Neural progenitor cell (in vitro differentiated cells): ENCODE measurements at places on chromosomes 4 and X. TPM values are rescaled to one million over a fixed set of nuclear protein-coding genes. Genes with fewer than 3 reads are reported as not detected.

Gene GYPA
- total RNA-seq, result not detected in 2 replicates

Gene CDKL2
- total RNA-seq, result 1.2 and 2.9 TPM in 2 replicates

DNA sequence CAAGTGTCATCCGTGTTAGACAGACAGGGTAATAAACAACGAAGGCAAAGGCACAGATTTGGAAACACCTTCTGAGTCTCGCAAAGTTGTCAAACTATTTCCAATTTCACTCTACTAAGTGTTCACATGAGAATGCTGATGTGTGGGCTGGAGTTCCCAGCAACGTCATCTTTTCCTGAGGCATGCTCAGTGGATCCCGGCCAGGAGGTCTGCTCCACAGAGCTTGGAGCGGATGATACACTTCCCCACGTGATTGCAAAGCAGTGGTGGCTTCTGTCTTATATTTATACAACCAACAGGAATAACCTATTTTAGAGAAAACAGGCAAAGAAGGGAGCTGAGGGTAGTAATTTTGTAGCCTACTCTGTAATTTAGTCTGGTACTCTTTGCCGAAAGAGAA, 40.1 kb upstream of the PDK3 start:
- H3K4me3 ChIP-seq, result no peak overlapping the region
- no peaks in the 10 kb centered on the region for H3K36me3 ChIP-seq
- H3K27ac ChIP-seq, result no peak overlapping the region
- H3K27me3 ChIP-seq, result no peaks in the 10 kb centered on the region
- H3K4me1 ChIP-seq, result no peaks in the 10 kb centered on the region

Gene PAPSS1
- total RNA-seq, result 106 and 140 TPM in 2 replicates

GRCh38 chr4:140351093-140352075, 22.1 kb upstream of the SCOC start:
- H3K4me3 ChIP-seq, result no peak overlapping the region
- H3K4me1 ChIP-seq, result peaks cover 53% of the 10 kb centered on the region
- peak; percentile 32 for DNase-seq

Gene DMRTC1B
- total RNA-seq, result 0.34 TPM in 1 of 2 replicates, not detected in the other

Gene SYNPO2
- total RNA-seq, result 0.09 TPM in 2 replicates

DNA sequence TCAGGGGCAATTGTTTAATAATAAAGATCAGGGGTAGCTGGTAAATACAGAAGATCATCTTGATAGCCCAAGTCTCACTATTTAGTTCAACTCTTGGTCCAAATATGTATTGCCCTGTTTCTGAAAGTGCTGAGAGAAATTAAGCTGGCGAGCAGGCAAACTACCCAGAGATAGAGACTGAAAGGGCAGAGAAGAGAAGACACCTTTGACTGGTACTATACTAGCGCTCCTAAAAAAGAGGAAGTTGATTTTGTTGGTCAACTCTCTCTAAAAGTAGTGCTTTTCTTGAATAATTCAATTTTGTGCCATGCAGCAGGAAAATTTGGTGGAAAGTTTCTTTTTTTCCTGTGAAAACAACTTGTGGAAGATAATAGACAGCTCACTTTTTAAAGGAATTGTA, 64.0 kb downstream of the IGSF1 start:
- H3K4me1 ChIP-seq, result no peaks in the 10 kb centered on the region
- H3K36me3 ChIP-seq, result no peaks in the 10 kb centered on the region
- H3K27me3 ChIP-seq, result no peaks in the 10 kb centered on the region
- H3K27ac ChIP-seq, result no peak overlapping the region
- H3K4me3 ChIP-seq, result no peak overlapping the region
- no peak for DNase-seq

Gene PJA1
- total RNA-seq, result 53.6 and 62.1 TPM in 2 replicates

DNA sequence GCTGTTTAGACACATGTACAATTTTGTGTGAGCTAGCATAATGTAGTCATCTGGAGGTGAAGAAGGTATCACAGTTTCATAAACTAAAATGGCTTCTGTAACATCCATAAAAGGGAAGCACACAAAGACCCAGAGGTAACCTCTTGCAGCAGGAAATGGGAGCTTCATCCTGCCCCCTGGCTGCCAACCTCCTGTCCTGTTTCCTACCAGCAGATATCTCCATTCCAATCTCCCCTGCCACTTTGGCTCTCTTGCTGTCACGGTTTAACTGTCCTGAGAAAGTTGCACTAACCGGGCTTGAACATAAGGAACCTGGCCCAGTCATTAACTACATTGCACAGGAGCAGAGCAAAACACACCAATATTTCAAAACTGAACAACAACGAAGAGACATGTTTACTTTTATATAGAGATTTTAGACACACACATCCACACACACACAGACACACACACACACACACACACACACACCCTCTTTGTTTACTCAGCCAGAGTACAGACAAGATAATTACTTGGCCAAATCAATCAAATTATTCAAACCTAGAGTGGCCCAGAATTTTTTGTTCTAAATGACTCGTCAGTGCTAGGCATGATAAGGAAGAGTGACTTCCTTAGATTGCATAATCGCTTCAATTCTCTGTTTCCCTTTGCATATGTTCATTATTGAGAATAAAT, 24.2 kb downstream of the MID2 start:
- no peak overlapping the region for H3K27ac ChIP-seq
- H3K4me1 ChIP-seq, result no peaks in the 10 kb centered on the region
- DNase-seq, result no peak
- no peaks in the 10 kb centered on the region for H3K36me3 ChIP-seq
- H3K27me3 ChIP-seq, result no peaks in the 10 kb centered on the region
- H3K4me3 ChIP-seq, result no peak overlapping the region

Gene BCAP31
- 52.5 and 68.7 TPM in 2 replicates for total RNA-seq

DNA sequence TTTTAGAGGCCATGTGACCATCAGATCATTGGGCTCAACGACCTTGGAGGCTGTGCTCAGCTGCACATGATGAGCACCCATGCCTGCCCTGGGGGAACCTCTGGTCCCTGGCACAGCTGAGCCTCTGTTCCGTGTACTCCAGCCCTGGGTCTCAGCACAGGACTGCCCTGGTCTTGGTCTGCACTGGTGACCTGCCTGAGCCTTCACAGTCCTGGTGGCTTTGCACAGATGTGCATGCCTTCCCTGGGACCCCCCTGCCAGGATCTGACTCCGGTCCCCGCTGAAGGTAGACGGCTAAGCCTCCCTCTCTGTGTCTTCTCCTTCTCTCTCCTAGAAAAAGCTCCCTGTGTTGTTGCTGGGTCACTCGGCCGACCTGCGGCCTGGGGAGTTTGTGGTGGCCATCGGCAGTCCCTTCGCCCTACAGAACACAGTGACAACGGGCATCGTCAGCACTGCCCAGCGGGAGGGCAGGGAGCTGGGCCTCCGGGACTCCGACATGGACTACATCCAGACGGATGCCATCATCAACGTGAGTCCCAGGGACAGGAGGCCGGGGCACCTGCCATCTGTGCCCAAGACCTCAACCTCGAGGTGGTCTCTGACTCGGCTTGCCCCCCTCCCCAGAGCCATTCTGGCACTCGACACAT, 21.6 kb downstream of the HTRA3 start:
- H3K4me3 ChIP-seq, result no peak overlapping the region
- no peak for DNase-seq
- H3K36me3 ChIP-seq, result no peaks in the 10 kb centered on the region

- no peak overlapping the region for H3K27ac ChIP-seq
- H3K4me3 ChIP-seq, result no peak overlapping the region
- DNase-seq, result no peak
- no peaks in the 10 kb centered on the region for H3K27me3 ChIP-seq
- no peaks in the 10 kb centered on the region for H3K4me1 ChIP-seq
- H3K36me3 ChIP-seq, result no peaks in the 10 kb centered on the region
Observed at GRCh38 chr4:139645458-139645857, 20.2 kb upstream of the MGST2 start.

GRCh38 chrX:53280331-53281320, 758 bp downstream of the IQSEC2 start:
- peak overlapping the region; percentile 31 for H3K4me3 ChIP-seq
- no peaks in the 10 kb centered on the region for H3K27me3 ChIP-seq
- H3K36me3 ChIP-seq, result no peaks in the 10 kb centered on the region
- H3K27ac ChIP-seq, result no peak overlapping the region
- H3K4me1 ChIP-seq, result peaks cover 6% of the 10 kb centered on the region

- peak overlapping the region; percentile 76 for H3K4me3 ChIP-seq
- no peak for DNase-seq
- H3K4me1 ChIP-seq, result peaks cover 11% of the 10 kb centered on the region
Observed at GRCh38 chr4:80072228-80072743, 743 bp downstream of the ANTXR2 start.

DNA sequence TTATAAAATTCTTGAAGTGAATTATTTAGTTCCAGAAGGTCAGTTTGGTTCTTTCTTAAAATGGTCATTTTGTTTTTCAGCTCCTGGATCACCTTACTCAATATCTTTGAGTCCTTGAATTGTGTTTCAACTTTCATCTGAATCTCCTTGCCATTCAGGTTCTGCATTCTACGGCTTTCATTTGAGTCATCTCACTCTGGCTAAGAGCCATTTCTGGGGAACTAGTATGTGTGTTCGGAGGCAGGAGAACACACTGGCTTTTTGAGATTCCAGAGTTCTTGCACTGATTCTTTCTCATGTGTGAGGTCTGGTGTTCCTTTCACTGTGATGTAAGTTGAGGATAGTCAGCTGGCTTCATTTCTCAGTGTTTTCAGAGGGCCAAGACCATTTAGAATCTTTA, 708.4 kb upstream of the FRG1 start:
- no peaks in the 10 kb centered on the region for H3K36me3 ChIP-seq
- H3K4me3 ChIP-seq, result no peak overlapping the region
- no peaks in the 10 kb centered on the region for H3K4me1 ChIP-seq
- H3K27ac ChIP-seq, result no peak overlapping the region
- no peaks in the 10 kb centered on the region for H3K27me3 ChIP-seq

DNA sequence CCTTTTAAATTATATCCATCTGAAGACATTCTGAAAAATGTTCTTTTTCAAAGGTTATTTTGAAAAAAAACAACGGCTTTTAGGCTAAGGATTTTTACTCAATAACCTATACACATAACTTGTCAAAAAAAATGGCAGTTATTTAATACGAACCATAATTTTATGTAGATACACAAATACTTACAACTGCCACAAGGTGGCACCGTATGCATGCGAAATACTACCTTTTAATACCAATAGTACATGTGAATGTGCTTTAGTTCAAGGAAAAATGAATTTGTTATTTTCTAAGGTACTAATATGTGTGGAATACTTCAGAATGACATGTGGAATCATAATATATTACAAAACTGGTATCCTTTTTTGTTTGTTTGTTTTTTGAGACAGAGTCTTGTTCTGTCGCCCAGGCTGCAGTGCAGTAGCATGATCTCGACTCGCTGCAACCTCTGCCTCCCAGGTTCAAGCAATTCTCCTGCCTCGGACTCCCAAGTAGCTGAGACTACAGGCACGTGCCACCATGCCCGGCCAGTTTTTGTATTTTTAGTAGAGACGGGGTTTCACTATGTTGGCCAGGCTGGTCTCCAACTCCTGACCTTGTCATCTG, 4.6 kb upstream of the MAD2L1 start:
- peaks cover 16% of the 10 kb centered on the region for H3K4me1 ChIP-seq
- DNase-seq, result peak; percentile 59
- H3K4me3 ChIP-seq, result no peak overlapping the region
- no peaks in the 10 kb centered on the region for H3K36me3 ChIP-seq

- H3K36me3 ChIP-seq, result no peaks in the 10 kb centered on the region
- no peak overlapping the region for H3K4me3 ChIP-seq
- H3K27ac ChIP-seq, result no peak overlapping the region
- DNase-seq, result no peak
- no peaks in the 10 kb centered on the region for H3K4me1 ChIP-seq
- H3K27me3 ChIP-seq, result no peaks in the 10 kb centered on the region
Observed at GRCh38 chrX:56757327-56757726, 28.3 kb downstream of the NBDY start.

GRCh38 chr4:80053140-80053910, 19.7 kb downstream of the ANTXR2 start:
- no peaks in the 10 kb centered on the region for H3K4me1 ChIP-seq
- H3K27ac ChIP-seq, result no peak overlapping the region
- H3K36me3 ChIP-seq, result peaks cover 4% of the 10 kb centered on the region
- H3K27me3 ChIP-seq, result no peaks in the 10 kb centered on the region
- H3K4me3 ChIP-seq, result no peak overlapping the region
- DNase-seq, result no peak

GRCh38 chr4:77881460-77882295, 19.0 kb downstream of the MRPL1 start:
- DNase-seq, result no peak
- no peak overlapping the region for H3K4me3 ChIP-seq
- H3K27ac ChIP-seq, result no peak overlapping the region
- H3K27me3 ChIP-seq, result no peaks in the 10 kb centered on the region
- peaks cover 3% of the 10 kb centered on the region for H3K4me1 ChIP-seq

DNA sequence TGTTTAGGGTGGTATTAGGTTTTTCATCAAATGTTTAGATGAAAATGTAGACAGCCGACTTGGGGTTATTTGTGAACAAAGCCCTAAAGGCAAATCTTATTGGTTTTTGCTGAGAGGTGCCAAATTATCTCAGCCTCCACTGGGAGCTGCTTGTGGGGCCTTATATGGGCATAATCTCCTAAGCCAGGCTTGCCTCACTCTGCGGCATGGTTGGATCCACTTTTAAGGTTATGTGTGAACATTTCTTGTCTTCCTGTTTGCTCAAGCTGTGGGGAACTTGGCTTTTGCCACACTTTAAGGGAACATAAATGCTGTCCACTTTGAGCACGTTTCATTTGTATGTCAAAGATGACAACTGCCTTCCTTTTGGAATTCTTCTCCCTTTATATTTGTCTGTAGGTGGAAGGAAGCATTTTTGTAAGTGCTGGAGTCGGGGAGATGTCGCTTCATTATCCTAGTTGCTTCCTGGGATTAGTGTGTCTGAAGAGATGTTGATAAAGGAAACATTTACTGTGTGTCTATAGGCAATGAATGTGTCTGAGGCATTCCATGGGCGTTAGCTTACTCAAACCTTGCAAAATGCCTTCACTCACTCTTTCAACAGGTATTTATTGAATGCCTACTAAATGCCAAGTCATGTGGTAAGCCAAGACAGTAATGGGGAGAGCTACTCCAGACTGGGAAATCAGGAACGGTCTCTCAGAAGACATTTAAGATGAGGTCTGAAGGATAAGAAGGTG, 78.3 kb downstream of the SLC9A6 start:
- no peak overlapping the region for H3K27ac ChIP-seq
- H3K36me3 ChIP-seq, result no peaks in the 10 kb centered on the region
- no peak for DNase-seq
- no peaks in the 10 kb centered on the region for H3K27me3 ChIP-seq
- no peaks in the 10 kb centered on the region for H3K4me1 ChIP-seq
- no peak overlapping the region for H3K4me3 ChIP-seq

- DNase-seq, result peak; percentile 38
- no peaks in the 10 kb centered on the region for H3K4me1 ChIP-seq
- H3K27me3 ChIP-seq, result peaks cover 10% of the 10 kb centered on the region
- no peak overlapping the region for H3K4me3 ChIP-seq
- no peak overlapping the region for H3K27ac ChIP-seq
- no peaks in the 10 kb centered on the region for H3K36me3 ChIP-seq
Observed at GRCh38 chrX:152817078-152817764, 13.3 kb downstream of the CETN2 start.

Gene AMOT
- 3.8 and 7.5 TPM in 2 replicates for total RNA-seq
